ENCODE measurements at places on chromosomes 12 and 14.

DNA sequence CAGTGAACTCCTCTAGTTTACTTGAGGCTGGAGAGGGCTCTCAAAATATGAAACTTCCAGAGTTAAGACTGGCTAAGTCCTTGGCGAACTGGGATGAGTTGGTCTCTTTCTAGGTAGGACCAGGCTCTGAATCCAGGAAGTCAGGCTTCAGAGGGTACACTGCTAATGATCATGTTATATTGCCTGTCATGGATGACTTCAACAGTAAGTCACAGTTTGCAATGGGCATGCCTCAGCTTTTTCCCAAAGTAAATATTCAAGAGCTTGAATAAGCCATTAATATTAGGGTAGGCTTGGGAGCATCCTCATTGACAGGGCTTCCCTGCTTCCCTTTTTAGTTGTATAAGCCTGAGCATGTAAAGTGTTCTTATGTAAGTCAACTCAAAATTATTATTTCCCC is 61.7 kb upstream of the PTHLH start:
- DNase-seq = no peak

- DNase-seq = no peak
Observed at GRCh38 chr12:109540526-109541412, 32.5 kb downstream of the MMAB start.

DNA sequence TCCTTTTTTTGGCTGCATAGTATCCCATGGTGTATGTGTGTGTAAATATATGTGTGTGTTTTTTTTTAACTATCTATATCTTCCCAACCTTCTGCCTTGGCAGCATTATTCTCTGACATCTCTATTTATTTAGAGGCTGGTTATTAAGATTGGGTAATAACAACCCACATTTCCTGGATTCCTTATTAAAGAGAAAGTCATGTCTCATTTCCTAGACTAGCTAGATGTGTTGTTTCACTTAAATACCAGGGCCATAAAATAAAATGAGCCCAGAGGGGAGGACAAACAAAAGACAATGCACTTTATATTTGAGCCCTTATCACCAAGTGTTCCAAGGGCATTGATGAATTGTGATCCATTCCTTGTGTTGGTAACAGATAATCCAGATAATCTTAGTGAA is 169.1 kb downstream of the SLC5A8 start:
- no peak for DNase-seq

DNA sequence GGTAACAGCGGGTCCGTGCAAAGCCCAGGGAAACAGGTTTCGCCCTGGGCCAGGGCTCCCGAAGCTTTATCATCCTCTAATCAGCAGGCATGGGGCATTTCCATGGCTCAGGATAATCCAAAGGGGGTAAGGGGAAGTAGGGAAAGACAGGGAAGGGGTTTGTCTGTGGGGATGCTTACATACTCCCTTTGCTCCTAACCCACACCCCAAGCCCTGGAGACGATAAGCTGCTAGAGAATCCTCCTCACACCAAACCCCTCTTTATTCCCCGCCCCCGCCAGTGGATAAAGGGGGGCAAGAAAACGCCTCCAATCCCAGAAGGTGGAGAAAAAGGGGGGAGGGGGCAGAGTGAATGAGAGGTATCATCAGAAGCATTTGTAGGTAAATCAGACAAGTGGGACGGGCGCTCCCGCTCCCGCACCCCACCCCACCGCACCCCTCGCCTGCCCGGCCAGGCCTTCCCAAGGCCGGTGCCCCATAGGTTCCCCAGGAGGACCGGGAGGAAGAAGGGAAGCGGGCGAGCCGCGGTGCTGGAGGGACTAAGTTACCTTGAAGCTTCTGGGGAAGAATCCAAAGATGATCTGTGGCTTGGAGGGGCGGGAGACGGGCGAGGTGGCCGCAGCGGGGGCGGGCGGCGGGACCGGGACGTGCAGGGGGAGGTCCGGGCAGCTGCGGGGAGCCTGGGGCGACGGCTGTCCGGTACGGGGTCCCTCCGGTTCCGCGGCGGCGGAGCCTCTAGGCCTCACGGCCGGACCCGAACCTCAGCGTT is 762 bp downstream of the PPP2R5E start:
- DNase-seq = no peak

DNA sequence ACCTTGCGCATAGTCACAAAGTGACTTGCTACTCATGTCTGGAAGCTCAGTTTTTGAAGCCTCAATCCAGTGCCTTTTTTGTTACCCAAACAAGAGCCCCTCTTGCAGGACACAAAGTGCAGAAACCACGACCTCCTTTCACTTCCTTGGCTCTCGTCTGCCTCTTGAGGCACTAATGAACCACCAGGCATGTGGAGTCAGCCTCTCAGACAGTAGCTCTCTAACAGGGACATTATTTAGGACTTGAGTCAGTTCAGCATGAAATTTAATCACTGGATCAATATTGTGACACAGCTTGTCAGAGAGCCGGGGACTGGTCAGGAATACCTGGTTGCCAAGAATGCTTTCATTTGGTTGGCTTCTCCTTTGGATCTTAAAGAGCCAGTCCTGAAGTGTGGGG is 46.7 kb downstream of the HSPB8 start:
- DNase-seq = no peak

- DNase-seq = no peak
Observed at GRCh38 chr14:54354096-54354495, 42.7 kb upstream of the CDKN3 start.

DNA sequence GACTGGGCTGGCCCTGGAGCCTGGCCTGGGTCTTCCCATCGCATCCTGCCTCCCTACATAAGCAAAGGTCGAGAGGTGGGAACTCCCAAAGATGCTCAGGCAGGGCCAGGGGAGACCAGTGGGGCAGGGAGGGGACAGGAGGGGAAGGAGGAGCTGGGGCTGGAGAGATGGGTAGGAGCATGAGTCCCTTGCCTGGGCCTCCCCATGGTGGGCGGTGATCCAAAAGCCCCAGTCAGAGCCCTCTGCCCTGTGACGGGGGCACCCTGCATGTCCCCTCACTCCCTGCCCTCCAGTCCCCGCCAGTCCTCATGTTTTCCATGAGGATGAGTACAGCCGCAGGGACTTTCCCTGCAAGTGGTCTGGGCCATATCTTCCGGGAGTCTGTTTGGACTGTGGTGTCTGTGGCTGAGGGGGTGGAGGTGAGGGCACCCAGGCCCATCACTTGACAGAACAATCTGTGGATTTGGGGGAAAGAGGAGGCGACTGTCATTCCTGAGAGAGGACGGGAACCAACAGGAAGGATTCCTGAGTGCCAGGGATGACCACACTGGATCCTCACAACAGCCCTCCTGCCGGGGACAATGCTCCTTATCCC is 9.3 kb downstream of the BDKRB2 start:
- no peak for DNase-seq

- no peak for DNase-seq
Observed at GRCh38 chr12:103948746-103949406, 16.8 kb upstream of the TDG start.

DNA sequence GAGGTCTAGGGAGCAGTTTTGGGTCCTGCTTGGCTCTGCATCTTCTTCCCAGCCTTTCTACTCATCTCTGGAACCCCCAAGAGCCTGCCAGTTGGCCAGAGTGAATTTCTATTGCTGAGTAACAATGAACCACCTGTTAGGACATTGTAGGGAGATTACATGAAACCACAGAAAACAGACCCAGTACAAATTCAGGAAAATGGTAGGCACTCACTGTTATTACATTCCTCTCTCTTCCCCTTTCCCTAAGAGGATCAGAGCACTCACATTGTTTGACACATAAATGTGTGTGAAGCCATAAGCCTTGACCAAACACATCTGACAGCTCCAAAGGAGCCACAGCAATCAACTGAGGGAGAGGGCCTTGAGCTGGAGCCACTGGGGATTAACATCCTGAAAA is 216.1 kb downstream of the TMEM132D start:
- no peak for DNase-seq

GRCh38 chr12:87991483-87991882 is 37.7 kb downstream of the C12orf50 start:
- no peak for DNase-seq

- DNase-seq = no peak
Observed at GRCh38 chr12:106108185-106108835, 30.4 kb downstream of the NUAK1 start.

DNA sequence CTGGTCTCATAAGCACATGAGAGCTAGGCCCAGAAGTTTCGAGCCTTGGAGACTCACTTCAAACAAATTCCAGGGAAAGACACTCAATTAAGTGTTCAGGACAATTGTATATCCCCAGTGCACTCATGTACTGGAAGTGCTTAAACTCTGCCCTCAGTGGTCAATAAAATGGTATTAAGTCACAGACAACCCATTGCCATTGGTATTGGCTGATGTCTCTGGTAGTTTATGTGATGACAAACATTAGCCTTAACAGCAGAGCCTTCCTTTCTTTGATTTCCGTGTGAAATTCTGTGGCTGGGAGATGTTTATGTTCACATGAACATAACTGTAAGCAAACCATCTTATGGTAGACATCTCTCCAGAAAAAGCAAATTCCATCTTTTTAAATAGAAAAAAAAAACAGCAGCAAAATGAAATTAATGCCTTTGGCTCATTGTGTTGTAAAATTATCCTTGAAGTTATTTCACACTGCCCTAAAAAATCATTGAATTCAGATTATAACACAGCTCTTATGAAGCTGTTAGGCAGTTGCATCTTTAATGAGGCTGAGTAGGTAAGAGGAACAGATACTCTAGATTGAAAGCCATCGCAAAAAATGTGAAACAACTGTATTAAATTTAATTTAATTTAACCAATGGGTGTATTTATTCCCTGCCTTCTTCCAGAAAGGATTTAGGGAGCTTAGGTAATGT is 216.2 kb upstream of the PLEKHG7 start:
- no peak for DNase-seq

DNA sequence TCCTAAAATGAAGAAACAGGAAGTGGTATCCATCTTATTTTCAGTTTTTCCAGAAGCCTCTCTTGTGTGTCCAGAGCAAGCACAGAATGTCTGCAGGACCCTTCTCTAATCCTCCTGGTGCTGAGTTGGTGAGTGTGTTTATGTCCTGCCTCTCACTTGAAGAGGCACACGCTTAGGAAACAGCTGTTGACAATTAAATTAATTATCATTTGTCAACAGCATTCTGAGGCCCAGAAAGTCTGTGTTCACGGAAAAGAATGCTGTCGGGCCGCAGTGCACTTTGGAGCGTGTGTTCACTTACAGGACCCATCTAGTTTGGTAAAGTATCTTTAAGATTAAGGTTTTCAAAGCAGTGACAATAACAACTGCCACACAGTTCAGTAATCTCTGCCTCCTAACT is 70.5 kb downstream of the LMNTD1 start:
- DNase-seq = no peak

DNA sequence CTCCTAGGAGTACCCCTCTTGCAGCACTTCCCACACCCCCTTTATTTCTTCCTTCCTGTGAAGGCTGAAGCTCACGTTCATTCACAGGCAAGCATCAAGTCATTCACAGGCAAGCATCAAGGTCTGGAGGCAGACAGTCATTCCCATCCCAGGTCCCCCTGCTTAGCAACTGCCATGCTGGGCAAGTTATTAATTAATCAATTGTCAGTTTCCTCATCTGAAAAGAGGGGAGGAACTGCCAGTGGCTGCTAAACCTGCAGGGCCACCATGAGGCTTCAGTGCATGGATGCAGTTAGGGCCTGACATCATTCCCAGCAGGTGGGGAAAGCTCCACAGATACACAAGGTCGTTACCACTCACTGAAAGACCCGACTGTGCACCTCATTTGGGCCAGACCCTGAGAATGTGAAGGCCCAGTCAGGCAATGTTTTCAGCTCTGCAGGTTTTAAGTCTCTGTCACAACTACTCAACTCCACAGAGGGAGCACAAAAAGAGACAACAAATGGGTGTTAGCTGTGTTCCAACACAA is 85.0 kb upstream of the GPR68 start:
- no peak for DNase-seq

- peak; percentile 74 for DNase-seq
Observed at GRCh38 chr12:46268583-46269428, at the start of gene SLC38A1. Gene SLC38A1 (minus strand): TSS chr12:46269043. CDS start chr12:46239800, 29,243 bp downstream.

GRCh38 chr14:22668417-22668816 is 24.3 kb upstream of the OR6J1 start:
- DNase-seq = no peak

- no peak for DNase-seq
Observed at GRCh38 chr14:101898416-101898815, 66.0 kb upstream of the DYNC1H1 start.

DNA sequence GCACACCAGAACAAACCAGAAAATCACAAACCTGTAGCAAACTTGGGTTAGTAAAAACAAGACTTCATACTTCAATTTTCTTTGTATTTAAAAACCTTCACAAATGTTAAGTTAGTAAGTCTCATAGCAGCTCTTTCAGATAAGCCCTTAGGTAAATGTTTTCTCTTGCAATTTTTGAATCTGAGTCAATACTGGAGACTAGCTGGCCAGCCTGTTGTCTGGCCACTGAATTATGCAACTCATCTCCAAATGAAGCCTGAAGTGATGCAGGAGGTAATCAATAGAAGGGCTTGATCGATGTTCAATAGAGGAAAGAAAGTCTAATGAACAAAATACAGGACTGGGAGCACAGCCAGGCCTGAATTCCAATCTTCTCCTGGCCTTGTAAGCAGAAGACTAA is 465.2 kb downstream of the LRIG3 start:
- no peak for DNase-seq

GRCh38 chr12:10873378-10873777 is 10.7 kb downstream of the PRH1 start:
- DNase-seq = no peak

DNA sequence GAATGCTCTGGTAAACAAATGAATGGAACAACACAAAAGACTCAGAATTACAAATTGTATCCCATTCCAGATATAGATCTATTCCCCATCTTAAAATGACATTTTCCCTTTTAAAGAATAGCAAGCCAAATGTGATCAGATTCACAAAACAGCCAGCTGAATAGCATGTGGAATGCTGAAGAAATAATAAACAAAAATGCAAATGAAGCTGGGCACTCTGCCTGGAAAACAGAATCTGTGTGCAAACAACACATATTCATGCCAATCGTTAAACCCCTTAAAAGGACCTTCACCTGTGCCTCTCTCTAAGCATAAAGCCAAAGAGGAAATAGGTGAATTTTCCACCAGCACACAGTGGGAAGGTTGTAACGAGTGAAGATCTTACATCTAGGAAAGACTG is 67.9 kb upstream of the PDZRN4 start:
- no peak for DNase-seq

- DNase-seq = no peak
Observed at GRCh38 chr14:104342435-104343293, 204.3 kb downstream of the KIF26A start.

DNA sequence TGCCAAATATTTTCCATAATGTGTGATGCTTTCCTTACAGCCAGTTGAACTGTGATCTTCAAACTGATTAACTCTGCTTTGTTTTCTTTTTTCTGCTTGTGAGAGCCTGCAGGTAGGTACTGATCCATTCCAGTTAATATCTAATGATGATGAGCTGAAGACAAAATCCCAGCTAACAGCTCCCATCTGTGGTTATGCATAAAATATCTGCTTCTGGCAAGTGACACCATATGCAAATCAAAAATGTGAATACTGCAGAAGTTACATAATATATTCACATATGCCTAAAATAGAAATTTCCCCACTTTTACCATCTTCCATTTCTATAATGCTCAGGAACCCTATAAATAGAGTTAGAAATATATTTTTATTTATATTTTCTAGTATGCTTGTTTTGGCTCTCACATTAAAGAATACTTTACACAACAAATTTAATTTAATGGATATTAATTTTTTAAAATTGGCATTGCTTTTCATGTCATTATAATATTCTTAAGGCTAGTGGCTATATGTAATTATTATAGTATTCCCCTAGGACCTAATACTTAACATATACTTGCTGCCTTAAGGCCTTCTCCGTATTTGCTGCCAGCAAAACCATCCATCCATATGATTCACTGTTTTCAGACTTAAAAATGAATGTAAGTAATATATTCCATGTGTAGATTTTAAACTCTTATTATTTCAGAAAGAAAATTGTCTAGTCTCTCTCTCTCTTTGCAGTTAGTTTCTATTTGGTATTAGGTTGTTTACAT is 83.8 kb downstream of the CCER1 start:
- DNase-seq = no peak

All from activated naive CD8-positive, alpha-beta T cell treated with anti-CD3 and anti-CD28 coated beads, Interleukin-2, amount 50 U/mL, for 16 hours (primary cell).